Skeletal muscle cell (primary cell): ENCODE measurements at places on chromosomes 2 and 18.

- DNase-seq: peak; percentile 27
These were observed 9.6 kb upstream of the ITPRIPL1 start for GRCh38 chr2:96315400-96316071.

DNA sequence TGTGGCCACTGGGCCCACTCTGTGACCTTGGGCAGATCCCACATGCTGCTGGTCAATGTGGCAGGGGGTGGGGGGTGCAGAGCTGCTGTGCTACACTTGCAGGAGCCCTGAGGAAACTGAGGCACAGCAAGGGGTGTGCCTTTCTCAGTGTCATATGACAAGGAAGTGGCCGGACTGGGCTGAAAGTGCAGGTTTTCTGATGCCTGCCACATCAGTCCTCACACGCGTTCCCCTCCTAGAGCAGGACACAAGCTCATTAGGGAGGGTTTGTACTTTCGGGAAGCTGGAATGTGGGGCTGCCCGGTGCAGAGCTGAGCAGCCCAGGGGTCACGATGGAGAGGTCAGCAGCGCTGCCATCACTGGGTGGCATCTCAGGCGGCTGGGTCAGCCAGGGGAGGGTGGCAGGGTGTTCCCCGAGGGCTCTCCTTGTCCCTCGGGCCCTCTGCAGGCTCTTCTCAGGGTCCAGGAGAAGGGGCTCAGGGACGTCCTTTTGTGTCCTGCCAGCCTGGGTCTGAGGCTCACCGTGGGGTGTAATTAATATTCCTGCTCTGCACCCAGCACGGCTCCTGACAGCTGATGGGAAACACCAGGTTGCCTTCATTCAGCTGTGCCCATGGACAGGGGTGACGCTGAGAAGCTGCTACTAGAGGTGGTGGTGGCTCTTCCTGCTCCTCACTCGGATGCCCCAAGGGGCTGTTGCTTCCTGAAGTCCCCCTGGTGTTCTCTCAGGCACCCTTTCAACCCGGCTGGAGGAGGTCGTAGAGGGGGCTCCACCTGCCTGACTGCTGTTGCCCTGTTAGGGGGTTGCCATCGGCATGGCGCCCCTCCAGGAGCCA, 62.1 kb upstream of the HDAC4 start:
- DNase-seq: no peak

GRCh38 chr2:120396013-120396860, 50.3 kb downstream of the INHBB start:
- DNase-seq: no peak

DNA sequence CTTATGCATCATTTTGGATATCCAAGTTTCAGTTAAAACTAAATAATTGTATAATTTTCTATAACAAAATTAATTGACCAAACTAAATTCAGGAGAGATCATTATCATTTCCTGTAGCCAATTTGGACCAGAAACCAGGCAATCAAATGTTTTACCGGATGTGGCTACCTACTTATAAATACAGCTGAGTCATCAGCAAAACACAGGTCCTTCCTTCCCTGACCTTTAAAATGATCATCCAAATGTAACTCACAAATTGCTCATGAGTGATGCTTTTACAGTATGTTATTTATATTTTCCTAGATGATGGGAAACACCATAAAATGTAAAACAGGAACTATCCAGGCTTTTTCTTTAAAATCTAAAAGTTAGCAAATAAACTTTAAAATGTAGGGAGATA, 133.7 kb downstream of the CBLN2 start:
- DNase-seq: no peak

DNA sequence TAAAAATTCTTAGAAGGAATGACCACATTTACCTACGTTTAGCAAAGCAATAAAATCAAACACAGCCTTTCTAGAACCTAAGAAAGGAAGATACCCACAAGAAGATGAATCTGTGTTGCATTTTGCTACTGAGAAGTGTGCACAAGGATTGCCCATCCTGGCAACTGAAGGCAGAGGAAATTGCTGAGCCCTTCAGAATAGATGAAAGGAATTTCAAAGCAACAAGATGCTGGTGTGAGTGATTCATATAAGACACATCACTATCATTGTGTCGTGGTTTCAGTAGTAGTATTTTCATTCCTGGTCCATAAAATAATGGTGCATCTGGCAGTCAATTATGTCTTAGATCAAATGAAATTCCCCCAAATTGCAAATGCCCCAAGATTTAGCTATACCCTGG, 48.4 kb upstream of the ANKRD44 start:
- no peak for DNase-seq

DNA sequence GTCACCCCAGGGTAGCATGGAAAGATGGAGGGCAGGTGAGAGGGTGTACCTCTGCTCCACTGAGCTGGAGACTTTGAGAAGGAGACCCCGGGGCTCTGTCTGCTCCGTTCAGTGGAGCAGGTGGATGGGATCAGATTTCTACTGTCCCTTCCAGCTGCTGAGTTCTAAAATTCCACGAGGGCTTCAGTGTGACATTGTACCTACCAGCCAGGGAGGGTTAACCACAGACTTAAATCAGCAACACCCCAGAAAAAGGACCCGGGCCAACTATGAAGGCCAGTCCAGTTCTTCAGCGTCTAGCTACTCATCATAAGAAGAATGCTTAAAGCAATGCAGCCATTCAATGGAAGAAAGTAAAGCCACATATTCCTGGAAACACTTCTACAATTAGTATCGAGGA, 23.8 kb downstream of the STAT1 start:
- no peak for DNase-seq

DNA sequence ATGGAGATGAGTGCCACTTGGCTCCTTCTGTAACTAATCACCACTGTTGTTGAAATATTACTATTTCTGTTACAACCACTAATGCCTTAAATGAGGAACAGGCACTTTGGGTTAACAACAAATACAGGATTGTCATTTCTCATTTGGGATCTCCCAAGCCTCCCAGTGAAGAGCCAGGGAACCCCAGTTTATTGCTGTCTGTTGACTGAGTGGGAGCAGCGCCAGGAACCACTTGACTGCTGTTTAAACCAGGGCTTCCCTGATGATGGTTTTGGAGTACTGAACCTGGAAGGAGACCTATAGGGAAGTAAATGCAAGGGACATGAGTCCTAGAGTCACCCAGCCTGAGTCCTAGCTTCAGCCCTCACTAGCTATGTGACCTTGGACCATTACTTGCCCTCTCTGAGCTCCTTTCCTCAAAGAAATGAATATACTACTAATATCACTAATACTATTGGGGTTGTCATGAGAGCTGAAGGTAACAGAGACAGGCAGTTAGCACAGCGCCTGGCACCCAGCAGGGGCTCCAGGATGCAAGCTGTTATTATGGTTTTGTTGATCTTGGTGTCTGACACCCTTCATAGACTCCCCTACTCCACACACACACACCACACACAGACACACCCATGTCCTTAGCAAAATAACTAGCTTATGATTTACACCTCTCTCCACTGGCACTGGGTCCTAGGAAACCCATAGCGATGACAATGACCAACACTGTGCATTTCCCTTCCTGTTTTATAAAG, 104.2 kb upstream of the FZD7 start:
- no peak for DNase-seq

DNA sequence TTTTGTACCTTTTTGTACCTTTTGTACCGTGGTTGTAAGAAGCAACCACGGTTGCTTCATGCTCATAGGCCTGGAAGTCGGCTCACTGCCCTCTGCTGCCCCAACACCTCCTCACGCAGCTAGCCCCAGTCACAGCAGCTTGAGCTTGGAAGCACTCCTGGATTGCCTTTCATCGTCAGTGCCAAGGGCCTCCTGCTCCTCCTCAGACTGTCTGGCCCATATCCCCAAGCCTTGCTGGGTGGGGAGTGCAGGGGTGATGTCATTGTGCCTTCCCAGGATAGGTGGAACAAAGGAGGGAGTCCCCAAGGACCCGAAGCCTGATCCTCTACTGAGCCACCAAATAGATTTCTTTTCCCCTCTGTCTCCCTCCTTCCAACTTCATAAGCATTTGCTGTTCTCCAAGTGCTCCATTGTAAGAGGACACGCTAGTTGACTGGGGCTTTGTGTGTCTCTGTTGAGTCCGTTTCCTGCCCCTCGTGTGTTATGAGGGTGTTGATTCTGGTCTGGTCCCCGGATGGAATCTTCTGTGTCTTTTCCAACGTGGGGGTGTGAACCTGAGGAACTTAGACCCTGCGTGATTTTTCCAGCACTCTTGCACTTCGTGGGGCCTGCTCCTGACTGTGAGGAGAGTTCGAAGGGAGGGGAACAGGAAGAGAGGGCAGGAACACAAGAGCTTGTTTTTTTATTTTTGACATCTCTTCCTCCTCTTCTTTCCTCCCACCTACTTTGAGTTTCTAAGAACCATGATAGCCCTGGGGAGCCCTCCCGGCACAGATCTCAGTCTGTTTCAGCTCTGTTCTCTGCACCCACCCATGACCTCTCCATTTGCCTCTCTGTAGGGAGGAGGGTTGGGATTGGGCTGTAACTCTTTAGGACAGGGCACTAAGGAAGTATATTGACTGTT, 127.2 kb upstream of the EML6 start:
- no peak for DNase-seq

- peak; percentile 88 for DNase-seq
These were observed 68.1 kb upstream of the PELI1 start for GRCh38 chr2:64212346-64212745.

DNA sequence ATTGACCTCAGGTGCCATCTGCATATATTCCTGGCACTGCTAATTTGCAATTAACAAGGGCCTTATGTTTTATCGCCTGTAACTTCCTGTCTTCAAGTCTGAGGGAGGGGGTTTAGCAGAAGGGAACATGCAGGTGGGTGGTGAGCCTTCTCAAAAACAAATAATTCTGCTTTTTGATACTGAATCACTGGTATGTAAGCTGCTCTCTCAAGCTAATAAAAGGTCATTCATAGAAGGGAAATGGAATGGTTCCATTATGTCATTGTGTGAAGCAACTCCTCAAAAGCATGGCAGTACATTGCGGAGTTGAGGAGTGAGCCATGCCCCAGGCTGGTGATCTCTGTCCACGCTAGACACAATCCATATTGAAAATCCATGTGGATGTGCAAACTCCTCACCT, 414.8 kb upstream of the ID2 start:
- DNase-seq: no peak

- no peak for DNase-seq
These were observed 9.3 kb downstream of the FZD5 start for GRCh38 chr2:207760453-207760852.

- no peak for DNase-seq
These were observed 206.9 kb downstream of the TNS1 start for GRCh38 chr2:217795706-217796465.

- no peak for DNase-seq
These were observed 162.4 kb downstream of the DLGAP1 start for GRCh38 chr18:4292696-4293095.

DNA sequence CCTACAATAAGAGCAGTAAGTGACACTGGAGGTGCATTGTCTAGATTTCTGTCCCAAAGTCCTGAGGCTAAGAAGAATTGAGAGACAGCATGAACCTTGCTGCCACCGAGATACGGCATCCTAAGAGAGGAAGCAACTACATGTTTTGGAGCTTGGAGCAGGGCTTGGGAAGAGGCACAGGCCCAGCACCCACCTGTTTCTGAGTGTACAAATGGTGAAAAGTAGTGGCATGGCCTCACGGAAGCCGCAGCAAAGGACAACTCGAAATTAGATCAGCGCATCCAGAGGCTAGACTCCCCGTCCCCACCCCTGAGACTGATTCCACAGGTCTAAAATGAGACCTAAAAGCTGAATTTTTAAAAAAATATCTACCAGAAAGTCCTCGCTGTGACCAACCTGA, 127.5 kb downstream of the PTGR3 start:
- DNase-seq: no peak

DNA sequence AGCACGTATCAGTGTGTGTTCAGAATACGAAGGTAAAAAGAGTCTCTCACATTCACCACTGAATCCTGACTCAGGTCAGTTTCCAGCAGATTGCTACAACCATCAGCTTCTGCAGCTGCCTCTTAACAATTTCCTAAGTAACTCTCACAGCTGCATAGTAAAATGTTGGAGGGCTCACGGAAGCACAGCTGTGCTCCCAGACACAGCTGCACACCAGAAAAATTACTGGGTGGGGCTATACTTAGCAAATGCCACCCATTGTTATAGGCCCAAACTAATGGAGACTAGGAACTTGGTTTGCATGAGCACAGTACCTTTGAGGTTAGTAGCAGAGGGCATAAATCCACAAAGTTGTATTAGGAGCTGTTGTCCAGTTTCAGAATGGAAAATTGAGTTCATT, 153.9 kb upstream of the ERBB4 start:
- no peak for DNase-seq

- DNase-seq: no peak
These were observed 1365.5 kb upstream of the CHAC2 start for GRCh38 chr2:52402128-52402527.

- DNase-seq: no peak
These were observed 153.9 kb upstream of the LGALSL start for GRCh38 chr2:64300066-64300465.

DNA sequence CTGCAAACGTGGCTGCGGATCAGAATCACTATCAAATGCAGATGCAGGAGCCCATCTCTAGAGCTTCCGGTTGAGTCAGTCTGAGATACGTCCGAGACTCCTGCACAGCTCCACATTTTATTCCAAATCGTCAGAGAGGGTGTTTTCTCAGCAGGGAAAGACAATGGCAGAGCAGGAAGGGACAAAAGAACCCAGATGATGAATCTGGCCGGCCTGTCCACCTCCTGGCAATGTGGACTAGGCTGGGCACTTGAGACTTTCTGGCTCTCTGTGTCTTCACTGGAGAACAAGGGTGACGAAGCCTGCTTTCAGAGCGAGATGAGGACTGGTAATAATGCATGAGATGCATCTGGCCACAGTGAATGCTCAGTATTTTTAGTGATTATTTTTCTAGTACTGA, 255.9 kb upstream of the MYT1L start:
- no peak for DNase-seq

- no peak for DNase-seq
These were observed 31.3 kb upstream of the TMEM131 start for GRCh38 chr2:98026927-98027522.

DNA sequence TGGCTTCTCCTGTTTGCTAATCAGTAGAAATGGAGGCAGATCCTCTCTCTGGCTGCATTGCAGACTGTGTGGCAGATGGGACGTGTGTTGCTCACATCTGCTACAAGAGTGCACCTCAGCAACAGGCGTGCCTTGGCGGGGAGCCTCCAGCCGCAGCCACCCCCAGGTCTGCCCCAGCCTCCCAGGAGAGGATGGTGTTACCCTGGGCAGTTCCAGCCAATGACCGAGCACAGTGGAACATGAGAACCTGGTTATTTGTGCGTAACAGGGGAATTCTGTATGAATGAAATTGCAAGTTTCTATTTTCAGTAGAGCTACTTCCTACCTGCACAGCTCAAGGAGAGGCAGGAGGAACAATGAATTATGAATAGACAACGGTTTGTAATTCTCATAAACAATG, 130.6 kb upstream of the CBLN2 start:
- no peak for DNase-seq

- DNase-seq: no peak
These were observed 1492.9 kb upstream of the CELF4 start for GRCh38 chr18:39058386-39059000.

GRCh38 chr2:9037166-9037565, 33.7 kb upstream of the MBOAT2 start:
- DNase-seq: no peak

- DNase-seq: no peak
These were observed 41.8 kb upstream of the LCLAT1 start for GRCh38 chr2:30405260-30405605.
